Renal pelvis (tissue), 12 donors: ENCODE measurements at places on chromosomes 6 and 20. TPM values are rescaled to one million over a fixed set of nuclear protein-coding genes. Genes with fewer than 3 reads are reported as not detected.

DNA sequence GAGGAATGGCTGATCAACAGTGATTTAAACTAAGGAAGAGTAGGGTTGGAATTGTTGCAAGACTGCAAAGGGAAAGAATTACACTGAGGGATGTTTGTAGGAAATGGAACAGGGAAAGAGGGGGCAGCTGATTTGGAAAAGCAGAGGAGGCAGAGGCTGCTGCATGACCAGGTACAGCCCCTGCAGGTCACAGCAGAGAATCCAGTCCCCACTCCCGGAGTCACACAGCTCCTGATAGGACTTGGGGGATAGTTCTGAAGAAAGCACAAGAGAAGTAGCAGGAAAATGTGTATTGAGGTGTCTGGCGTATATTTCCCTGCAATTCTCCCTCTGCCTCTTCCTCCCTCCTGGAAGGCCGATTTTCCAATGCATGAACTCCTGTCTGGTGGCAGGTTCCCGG is 92.5 kb upstream of the PDE10A start:
- no peak for DNase-seq

GRCh38 chr20:33852626-33853506 is 41.7 kb downstream of the CHMP4B start:
- DNase-seq, result no peak

DNA sequence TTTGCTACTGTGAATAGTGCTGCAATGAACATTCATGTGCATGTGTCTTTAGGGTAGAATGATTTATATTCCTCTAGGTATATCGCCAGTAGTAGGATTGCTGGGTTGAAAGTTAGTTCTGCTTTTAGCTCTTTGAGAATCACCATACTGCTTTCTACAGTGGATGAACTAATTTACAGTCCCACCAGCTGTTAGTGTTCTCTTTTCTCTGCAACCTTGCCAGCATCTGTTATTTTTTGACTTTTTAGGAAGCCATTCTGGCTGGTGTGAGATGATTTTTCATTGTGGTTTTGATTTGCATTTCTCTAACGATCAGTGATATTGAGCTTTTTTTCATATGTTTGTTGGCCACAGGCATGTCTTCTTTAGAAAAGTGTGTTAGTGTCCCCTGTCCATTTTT is 40.0 kb downstream of the PLG start:
- no peak for DNase-seq

DNA sequence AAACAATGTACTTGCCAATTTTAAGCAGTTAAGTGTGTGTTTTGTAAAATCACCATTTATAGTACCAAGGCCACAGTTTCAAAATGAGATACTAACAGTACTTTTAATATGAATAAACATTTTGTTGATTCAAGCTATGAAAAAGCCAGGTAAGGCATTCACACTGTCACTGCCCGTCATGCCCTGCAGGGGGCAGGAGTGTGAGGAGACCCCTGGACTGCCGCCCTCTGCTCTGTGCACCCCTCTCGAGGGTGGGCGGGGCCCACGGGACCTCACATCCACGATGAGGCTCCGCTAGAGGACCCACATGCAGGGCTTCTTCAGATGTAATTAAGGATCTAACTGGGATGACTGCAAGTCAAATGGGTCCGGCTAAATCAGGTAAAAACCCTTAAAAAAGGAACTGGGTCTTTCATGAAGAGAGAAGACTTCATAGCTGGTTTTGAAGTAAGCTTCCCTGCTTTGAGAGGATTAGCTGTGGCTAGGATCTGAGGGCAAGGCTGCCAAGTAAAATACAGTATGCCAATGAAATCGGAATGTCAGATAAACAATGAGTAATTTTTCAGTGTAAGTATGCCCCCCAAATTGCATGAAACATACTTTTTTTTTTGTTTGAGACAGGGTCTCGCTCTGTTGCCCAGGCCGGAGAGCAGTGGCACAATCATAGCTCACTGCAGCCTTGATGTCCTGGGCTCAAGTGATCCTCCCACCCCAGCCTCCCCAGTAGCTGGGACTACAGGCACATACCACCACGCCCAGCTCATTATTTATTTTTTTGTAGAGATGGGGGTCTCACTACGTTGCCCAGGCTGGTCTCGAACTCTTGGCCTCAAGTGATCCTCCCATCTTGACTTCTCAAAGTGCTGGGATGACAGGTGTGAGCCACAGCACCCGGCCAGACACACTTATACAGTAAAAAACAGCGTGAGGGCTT is 18.7 kb downstream of the DIDO1 start:
- DNase-seq, result no peak

GRCh38 chr6:155787168-155787567 is 331.5 kb upstream of the NOX3 start:
- no peak for DNase-seq

DNA sequence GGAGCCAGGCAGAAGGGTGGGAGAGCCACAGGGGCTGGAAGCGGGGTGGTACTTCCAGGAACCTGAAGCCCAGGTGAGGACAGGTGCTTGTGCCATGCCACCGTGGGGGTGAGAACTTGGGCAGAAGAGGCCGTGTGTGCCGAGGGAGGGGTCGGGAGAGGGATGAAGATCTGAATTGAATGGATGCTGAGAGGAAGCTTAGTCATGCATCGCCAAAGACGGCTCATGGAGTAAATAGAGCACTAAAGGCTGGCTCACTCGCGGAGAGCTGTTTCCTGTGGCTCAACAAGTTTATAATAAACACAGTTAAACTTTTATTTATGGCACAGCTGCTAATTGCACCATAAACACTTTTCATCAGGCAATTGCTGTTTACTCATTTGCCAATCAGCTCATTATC is 21.7 kb upstream of the MYT1 start:
- no peak for DNase-seq

- DNase-seq, result peak; percentile 42
Observed at GRCh38 chr6:1477432-1478090, 88.2 kb downstream of the FOXF2 start.

GRCh38 chr20:22584922-22585785 is 782 bp upstream of the FOXA2 start:
- DNase-seq, result no peak

DNA sequence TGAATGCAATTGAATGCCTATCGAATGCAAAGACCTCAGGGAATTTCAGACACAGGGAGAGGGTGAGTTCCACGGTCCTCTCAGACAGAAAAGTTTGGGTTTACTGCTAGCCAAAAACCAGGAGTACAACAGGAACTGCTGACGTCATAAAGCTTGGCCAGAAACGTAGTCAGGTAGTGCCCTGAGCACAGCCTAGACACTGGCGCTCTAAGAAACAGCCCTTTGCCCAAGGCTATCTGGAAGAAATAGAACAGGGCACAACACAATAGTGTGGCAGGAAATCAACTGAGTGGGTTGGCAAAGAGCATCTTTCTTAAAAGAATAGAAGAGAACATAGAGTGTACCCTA is 58.0 kb downstream of the GFOD1 start:
- DNase-seq, result no peak

DNA sequence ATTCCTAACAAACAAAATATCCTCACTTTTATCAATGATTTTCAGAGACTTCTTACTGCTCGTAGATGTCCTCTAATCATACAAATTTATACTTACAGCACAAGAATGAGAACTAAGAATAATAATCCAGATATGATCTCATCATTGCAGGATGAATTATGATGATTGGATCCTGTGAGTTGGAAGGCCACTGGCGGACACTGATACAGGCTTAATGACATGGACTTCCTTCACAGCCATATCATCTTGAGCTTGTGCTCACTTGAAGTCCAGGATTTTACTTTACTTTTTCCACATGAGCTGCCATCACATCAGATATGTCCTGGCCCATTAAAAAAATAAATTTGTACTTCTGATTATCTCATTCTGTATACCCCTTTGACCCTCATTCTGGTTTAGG is 94.3 kb downstream of the NKAIN2 start:
- DNase-seq, result no peak

DNA sequence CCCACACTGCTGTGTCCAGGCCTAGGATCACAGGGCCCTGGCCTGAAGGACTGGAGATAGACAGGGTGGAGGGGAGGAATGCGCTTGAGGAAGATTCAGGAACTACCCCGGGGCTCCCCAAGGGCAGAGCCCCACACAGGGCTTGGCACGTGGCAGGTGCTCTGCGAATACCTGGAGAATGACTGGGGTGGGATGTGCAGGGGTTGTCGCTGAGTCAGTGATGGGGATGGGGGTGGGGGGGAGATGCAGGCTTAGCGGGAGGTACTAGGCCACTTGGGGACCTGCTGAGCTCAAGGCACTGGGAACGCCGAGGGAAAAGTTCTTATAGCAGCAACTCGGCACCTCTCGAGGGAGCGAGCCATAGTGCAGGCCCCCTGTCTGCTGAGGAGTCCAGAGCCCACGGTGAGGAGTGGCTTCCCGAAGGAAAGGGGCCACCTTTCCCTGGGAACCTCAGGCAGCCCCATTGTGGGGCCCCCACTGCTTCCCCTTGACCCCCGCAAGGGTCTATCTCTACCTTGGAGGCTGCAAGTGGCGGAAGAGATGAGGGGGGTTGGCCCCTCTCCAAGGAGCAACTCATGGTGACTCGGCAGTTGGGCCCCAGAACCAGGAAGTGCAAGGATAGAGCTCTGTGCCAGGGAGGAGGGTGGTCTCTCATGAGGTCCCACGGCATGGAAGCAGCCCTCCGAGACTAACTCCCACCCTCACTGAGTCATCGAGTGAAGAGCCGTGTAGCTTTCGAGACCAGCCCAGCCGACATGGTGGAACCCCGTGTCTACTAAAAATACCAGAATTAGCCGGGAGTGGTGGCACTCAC is 33.1 kb downstream of the SRC start:
- DNase-seq, result no peak

GRCh38 chr6:33029328-33030184 is 20.2 kb upstream of the HLA-DOA start:
- peak; percentile 28 for DNase-seq

- no peak for DNase-seq
Observed at GRCh38 chr6:12656906-12657305, 59.7 kb upstream of the PHACTR1 start.

GRCh38 chr6:141988954-141989705 is 143.6 kb upstream of the GJE1 start:
- peak; percentile 7 for DNase-seq

- DNase-seq, result no peak
Observed at GRCh38 chr6:140846503-140847261, 1286.0 kb upstream of the GJE1 start.

DNA sequence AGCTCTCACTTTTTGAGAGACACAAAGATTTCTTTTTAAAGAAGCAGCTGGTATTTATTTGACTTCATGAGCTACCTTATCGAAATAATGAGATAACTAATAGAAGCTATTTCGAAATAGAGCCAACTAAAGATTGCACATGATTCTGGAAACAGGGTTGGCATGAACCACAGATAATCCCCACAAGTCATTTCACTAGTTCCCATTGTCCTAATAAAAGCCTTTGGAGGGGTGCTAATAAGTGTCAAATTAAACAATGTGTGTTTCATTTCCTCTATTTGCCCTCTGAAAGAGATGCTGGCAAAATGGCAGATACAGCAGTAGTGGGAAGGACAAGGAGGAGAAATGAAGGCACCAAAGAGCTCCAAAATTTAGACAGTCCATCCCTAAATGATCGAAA is 78.6 kb upstream of the RIPOR2 start:
- DNase-seq, result no peak

DNA sequence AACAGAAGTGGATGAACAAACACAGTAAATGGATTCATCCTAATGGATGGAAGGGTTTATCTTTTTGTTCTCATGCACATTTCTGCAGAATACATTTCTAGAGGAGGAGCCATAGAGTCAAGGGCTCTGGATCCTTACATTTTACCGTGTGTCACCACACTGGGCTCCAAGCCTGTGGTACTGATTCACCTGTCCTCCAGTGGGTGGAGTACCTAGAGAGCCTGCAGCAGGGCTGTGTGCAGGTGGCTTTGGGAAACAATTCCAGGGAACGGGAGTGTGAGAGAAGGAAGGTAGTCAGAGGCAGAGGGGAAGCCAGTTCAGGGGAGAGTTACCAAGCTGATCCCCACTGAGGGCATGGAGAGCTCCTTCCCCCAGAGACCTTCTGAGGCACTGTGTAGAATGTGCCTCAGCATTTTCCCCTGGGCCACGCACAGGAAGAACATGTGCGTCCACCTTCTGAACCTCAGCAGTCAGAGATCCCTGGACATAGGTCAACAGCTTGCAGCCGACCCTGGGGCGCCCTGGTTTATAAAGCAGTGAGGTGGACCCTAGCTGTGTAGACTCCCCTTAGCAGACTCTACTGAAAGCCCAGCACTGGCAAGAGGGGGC is 85.3 kb upstream of the SLC22A23 start:
- no peak for DNase-seq

DNA sequence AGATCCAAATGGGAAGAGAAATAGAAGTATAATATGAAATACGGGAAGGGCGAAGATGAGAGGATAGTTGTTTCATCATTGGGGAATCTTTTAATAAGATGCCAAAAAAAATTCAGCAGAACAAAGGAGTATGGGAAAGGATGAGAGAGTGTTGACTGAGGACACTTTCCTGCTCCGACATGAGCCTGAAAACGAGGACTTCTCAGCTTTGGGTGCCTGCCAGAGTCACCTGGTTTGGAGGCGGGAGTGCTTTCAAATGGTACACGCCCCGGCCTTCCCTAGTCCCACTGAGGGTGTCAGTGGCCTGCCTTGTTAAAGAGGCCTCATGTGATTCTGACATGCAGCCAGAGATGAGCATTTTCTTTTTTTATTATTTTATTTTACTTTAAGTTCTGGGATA is 250.9 kb downstream of the ANKRD60 start:
- DNase-seq, result no peak

- no peak for DNase-seq
Observed at GRCh38 chr6:81909981-81910900, 157.8 kb upstream of the TENT5A start.

DNA sequence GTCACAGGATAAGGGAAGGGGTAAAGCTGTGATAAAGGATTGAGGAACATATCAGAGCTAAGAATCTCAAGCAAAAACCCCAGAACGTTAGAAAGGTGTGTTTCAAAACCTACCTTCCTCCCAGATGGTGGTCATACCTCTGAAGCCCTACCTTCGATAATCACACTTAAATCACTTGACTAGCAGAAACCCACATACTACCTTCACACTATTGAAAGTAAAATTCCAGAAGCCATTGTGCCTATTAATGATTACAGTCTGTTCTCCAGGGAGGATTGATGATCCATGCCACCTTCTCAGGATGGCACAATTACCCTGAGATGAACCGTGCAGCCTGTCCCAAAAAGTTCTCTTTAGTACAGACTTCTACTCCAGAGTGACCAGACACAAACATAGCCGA is 72.3 kb upstream of the SOX4 start:
- DNase-seq, result no peak

- DNase-seq, result no peak
Observed at GRCh38 chr6:94245395-94245794, 826.0 kb upstream of the EPHA7 start.

- DNase-seq, result no peak
Observed at GRCh38 chr6:169763308-169763707, 11.9 kb downstream of the ERMARD start.

Gene NKAIN4
- polyA plus RNA-seq, result 27.2 TPM

Gene ID4
- polyA plus RNA-seq, result 125 TPM

Gene POU5F1
- 9.2 TPM for polyA plus RNA-seq

Gene IMPG1
- polyA plus RNA-seq, result 4.2 TPM

Gene PANK2
- polyA plus RNA-seq, result 33.7 TPM

Gene EIF2S2
- 47.2 TPM for polyA plus RNA-seq

Gene SNAI1
- polyA plus RNA-seq, result 16.6 TPM

Gene RSPH9
- polyA plus RNA-seq, result 1.6 TPM

Gene BPIFB1
- polyA plus RNA-seq, result not detected

Gene NKAIN2
- polyA plus RNA-seq, result 20.8 TPM

Gene TGM3
- polyA plus RNA-seq, result 0.68 TPM

Gene OR14J1
- 0.04 TPM for polyA plus RNA-seq
